ENCODE measurements at places on chromosomes 16 and 17. TPM values are rescaled to one million over a fixed set of nuclear protein-coding genes. Genes with fewer than 3 reads are reported as not detected.

FBXL19 gene
- 26.8 TPM for total RNA-seq

KLHL10 gene
- under 0.01 TPM for total RNA-seq

MVP gene
- total RNA-seq: 211 TPM

FOXN1 gene
- total RNA-seq: not detected

CDRT15 gene
- not detected for total RNA-seq

ANKRD40CL gene
- total RNA-seq: not detected

GPR142 gene
- total RNA-seq: not detected

STAT3 gene
- total RNA-seq: 113 TPM

KRT32 gene
- total RNA-seq: not detected

CIAO3 gene
- 37.1 TPM for total RNA-seq

ARMC7 gene
- 3.0 TPM for total RNA-seq

KRT20 gene
- total RNA-seq: not detected

KRT222 gene
- not detected for total RNA-seq

ABCA8 gene
- total RNA-seq: 2.2 TPM

CDH3 gene
- 2.2 TPM for total RNA-seq

CCL7 gene
- total RNA-seq: not detected

PRSS22 gene
- total RNA-seq: not detected

GINS2 gene
- total RNA-seq: 8.6 TPM

PROCA1 gene
- total RNA-seq: 1.6 TPM

GDPD1 gene
- 2.6 TPM for total RNA-seq

C16orf95 gene
- total RNA-seq: 4.7 TPM

UTS2R gene
- not detected for total RNA-seq

CCDC40 gene
- 6.9 TPM for total RNA-seq

CACNG3 gene
- not detected for total RNA-seq

FBXL16 gene
- total RNA-seq: under 0.01 TPM

HOXB4 gene
- 1.7 TPM for total RNA-seq

STX1B gene
- 2.2 TPM for total RNA-seq

STRADA gene
- total RNA-seq: 23.2 TPM

Measured in fibroblast of villous mesenchyme (primary cell).